ENCODE measurements at places on chromosomes 6 and 20. TPM values are rescaled to one million over a fixed set of nuclear protein-coding genes. Genes with fewer than 3 reads are reported as not detected.

KHDRBS2 gene
- 0.36 TPM for total RNA-seq

GRCh38 chr6:74715355-74716085 is 490.3 kb downstream of the COL12A1 start:
- H3K4me1 ChIP-seq, result no peaks in the 10 kb centered on the region
- no peaks in the 10 kb centered on the region for H3K27me3 ChIP-seq
- no peak overlapping the region for H3K4me3 ChIP-seq
- no peak for DNase-seq
- no peak overlapping the region for H3K27ac ChIP-seq

GRCh38 chr6:4172368-4172767 is 37.0 kb upstream of the ECI2 start:
- no peaks in the 10 kb centered on the region for H3K36me3 ChIP-seq
- H3K27me3 ChIP-seq, result no peaks in the 10 kb centered on the region
- no peak for DNase-seq

DNA sequence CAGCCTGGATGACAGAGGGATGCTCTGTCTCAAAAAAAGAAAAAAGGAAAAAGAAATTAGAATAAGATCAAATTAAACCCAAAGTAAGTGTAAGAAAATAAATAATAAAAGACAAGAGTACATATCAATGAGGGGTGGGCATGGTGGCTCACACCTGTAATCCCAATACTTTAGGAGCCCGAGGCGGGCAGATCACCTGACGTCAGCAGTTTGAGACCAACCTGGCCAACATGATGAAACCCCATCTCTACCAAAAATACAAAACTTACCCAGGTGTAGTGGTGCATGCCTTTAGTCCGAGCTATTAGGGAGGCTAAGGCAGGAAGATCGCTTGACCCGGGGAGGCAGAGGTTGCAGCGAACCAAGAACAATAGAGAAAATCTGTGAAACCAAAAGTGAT is 14.9 kb upstream of the STAU1 start:
- H3K4me3 ChIP-seq, result no peak overlapping the region
- no peaks in the 10 kb centered on the region for H3K36me3 ChIP-seq
- no peaks in the 10 kb centered on the region for H3K4me1 ChIP-seq
- no peak overlapping the region for H3K27ac ChIP-seq
- no peaks in the 10 kb centered on the region for H3K27me3 ChIP-seq

DNA sequence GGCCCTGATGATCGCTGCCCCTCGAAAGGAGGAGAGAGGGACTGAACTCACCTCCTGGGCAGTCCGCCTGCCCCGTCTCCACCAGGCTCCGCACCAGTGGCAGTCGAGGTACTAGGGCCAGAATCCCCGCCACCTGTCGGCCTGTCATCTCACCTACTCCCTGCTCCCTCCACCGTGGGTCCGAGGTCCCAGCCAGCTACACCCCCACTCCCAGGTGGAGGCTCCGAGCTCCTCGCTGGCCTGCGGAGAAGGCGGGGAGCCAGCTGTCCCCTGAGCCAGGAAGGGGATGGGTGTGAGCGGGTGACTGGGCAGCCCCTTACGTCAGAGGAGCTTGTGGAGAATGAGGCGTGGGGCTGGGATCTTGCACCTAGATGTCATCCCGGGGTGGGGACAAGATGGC is 1066.5 kb upstream of the MANEA start:
- DNase-seq, result peak; percentile 57
- no peak overlapping the region for H3K4me3 ChIP-seq
- no peaks in the 10 kb centered on the region for H3K4me1 ChIP-seq
- no peaks in the 10 kb centered on the region for H3K36me3 ChIP-seq
- no peak overlapping the region for H3K27ac ChIP-seq

TREM2 gene
- total RNA-seq, result 1.6 TPM

VGLL2 gene
- total RNA-seq, result not detected

ID1 gene
- total RNA-seq, result 230 TPM

- H3K27ac ChIP-seq, result no peak overlapping the region
- no peaks in the 10 kb centered on the region for H3K27me3 ChIP-seq
- DNase-seq, result no peak
- H3K4me3 ChIP-seq, result no peak overlapping the region
These were observed 30.5 kb downstream of the MDGA1 start for GRCh38 chr6:37667050-37667814.

RAB32 gene
- total RNA-seq, result 34.3 TPM

ADGRF1 gene
- not detected for total RNA-seq

PARD6B gene
- 0.83 TPM for total RNA-seq

- H3K36me3 ChIP-seq, result no peaks in the 10 kb centered on the region
- H3K27me3 ChIP-seq, result peaks cover 60% of the 10 kb centered on the region
- DNase-seq, result peak; percentile 74
- H3K4me1 ChIP-seq, result no peaks in the 10 kb centered on the region
- no peak overlapping the region for H3K4me3 ChIP-seq
These were observed 87.9 kb downstream of the CD40 start for GRCh38 chr20:46206025-46206424.

GRCh38 chr6:1589208-1589607 is 20.5 kb upstream of the FOXC1 start:
- H3K36me3 ChIP-seq, result no peaks in the 10 kb centered on the region
- peaks cover 4% of the 10 kb centered on the region for H3K27me3 ChIP-seq
- DNase-seq, result no peak
- H3K4me3 ChIP-seq, result no peak overlapping the region
- no peak overlapping the region for H3K27ac ChIP-seq

GRCh38 chr6:1346101-1346500 is 34.2 kb downstream of the FOXQ1 start:
- no peak for DNase-seq
- no peaks in the 10 kb centered on the region for H3K27me3 ChIP-seq
- H3K4me3 ChIP-seq, result no peak overlapping the region
- no peaks in the 10 kb centered on the region for H3K4me1 ChIP-seq
- H3K27ac ChIP-seq, result no peak overlapping the region

DNA sequence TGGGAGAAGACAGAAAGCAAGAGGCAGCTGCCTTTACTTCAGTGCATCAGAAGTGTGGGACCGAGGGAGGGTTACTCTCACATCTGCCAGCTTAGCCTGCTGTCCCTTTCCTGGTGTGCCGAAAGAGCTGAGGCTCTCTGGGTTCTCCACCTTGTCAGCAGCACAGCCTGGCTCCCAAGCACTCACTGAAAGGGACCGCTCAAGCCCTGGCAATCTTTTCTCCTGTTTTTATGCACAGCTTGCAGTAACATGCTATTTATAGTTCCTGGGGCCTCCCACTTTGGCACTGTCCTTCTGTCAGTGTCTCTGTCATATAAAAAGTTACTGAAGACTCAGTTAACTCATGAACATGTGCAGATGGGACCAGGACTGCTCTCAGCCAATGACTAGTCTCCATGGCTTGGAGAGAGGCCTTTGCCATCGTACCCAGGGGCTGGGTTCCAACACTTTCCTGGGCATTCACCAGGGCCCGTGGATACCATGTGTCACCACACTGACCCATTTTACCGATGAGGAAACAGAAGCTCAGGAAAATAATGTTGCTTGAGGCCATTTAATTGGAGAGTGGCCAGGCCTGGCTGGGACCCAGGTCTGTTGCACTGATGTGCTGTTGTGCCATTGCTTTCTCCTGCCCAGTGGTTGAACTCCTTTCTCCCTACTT is 46.2 kb downstream of the PANK2 start:
- H3K36me3 ChIP-seq, result no peaks in the 10 kb centered on the region
- peak; percentile 83 for DNase-seq
- H3K4me3 ChIP-seq, result no peak overlapping the region
- no peaks in the 10 kb centered on the region for H3K4me1 ChIP-seq

TCF15 gene
- total RNA-seq, result 0.66 TPM

HLA-A gene
- 402 TPM for total RNA-seq

DNA sequence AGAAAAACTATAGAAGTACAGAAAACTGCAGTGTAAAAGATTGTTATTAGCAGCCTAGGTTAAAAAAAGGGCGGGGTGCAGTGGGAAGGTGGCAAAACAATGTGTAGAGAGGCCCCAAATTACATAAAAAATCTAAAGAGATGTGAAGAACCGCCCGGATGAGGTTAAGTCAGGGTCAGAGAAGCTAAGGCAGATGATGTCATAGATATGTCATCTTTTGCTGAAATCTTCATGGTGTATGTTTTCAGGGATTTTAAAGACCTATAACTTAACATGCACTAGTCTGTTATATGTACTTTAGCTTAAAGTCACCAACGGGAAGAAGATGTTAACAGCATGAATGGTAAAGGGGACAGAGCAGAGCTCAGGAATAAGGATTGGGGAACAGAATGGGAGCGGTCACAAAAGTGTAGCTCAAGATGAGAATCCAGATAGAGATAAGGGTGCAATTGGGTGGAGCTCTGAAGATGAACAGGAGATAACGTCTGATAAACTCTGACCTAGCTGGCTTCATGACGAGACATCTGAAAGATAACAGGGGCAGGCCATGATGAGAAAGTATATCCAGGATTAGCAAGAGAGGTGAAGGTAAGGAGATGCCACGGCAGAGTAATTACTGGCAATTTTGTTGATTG is 83.4 kb downstream of the TFAP2A start:
- H3K4me1 ChIP-seq, result no peaks in the 10 kb centered on the region
- H3K27me3 ChIP-seq, result no peaks in the 10 kb centered on the region
- no peak overlapping the region for H3K4me3 ChIP-seq
- no peaks in the 10 kb centered on the region for H3K36me3 ChIP-seq
- DNase-seq, result no peak

DNA sequence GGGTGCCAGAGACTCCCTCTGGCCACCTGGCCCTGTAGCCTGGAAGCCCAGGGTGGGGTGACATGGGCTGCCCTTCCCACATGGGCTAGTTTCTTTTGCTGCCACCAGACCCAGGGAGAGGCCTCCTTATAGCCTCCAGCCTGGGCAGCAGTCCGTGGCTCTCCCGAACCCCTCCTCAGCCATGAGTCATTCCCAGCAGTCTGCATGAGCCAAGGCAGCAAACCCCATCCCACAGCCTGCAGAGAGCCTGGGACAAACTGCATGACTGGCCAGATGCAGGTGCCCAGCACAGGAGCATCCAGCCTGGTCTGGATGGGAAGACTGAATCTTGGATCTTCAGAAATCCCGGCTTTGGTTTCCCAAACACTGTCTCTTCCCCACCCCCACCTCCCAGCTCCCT is 75.7 kb downstream of the MRPL14 start:
- H3K36me3 ChIP-seq, result no peaks in the 10 kb centered on the region
- H3K4me1 ChIP-seq, result peaks cover 54% of the 10 kb centered on the region
- H3K4me3 ChIP-seq, result no peak overlapping the region
- peak overlapping the region; percentile 83 for H3K27ac ChIP-seq
- no peaks in the 10 kb centered on the region for H3K27me3 ChIP-seq

DNA sequence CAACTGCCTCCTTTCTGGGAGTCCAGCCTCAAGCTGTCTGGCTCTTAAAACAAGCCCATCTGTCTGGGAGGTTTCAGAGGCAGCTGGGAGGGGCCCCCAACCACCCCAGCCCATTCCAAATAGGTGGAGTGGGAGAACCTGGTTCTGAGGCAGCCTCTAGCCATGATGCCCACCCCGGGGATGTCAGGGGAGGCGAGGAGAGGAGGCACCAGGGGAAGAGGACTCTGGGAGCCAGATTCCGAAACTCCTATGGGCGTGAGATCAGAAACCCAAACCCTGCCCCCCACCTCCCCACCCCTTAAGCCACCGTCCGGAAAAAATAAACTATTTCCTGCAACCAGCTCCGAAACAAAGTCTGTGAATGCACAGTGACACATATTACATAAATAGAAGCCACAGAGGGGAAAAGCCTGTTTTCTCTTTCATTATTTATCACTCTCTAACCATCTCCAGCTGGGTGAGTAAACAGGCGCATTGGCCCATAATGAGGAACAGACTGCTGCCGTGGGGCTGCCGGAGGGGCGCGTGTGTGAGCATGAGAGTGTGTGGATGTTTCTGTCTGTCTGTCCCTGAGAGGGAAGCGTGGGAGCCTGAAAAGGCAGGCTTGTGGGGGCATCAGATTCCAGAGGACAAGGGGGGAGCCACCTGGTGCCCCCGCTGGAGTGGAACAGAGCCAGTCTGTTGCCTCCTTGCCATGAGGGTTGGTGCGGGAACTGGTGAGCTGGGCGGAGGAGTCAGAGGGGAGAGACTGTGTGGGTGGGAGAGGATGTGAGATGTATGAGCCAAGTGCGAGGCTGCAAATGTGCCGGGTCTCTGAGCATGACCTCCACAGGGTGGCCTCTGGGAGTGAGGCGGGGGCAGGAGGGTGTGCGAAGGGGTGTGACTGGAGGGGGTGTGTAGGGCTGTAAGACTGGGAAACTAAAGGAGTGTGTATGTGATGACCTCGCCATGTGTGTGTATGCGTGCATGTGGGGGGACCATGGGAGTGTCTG is 14.3 kb upstream of the FOXP4 start:
- no peaks in the 10 kb centered on the region for H3K27me3 ChIP-seq
- DNase-seq, result no peak
- no peaks in the 10 kb centered on the region for H3K4me1 ChIP-seq
- H3K4me3 ChIP-seq, result no peak overlapping the region

DNA sequence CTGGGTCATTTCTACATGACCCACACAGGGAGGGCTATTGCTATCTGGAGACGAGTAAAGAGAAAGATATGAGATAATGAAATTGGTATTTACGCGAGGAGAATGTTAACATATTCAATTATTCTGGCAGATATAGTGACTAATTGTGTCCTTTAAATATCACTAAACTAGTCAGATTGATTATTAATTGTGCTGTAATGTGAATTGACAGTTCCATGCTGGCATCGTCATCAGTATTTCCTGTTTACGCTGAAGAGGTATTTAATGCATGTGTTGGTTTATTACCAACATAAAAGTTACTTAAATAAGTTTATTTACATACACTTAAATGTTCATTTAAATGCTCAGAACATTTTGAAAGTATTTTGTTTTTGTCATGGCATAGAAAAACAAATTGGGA is 35.7 kb upstream of the OGFRL1 start:
- H3K4me1 ChIP-seq, result no peaks in the 10 kb centered on the region
- no peaks in the 10 kb centered on the region for H3K27me3 ChIP-seq
- DNase-seq, result no peak
- no peaks in the 10 kb centered on the region for H3K36me3 ChIP-seq

GRCh38 chr6:114039841-114040240 is 68.9 kb upstream of the HDAC2 start:
- H3K4me1 ChIP-seq, result no peaks in the 10 kb centered on the region
- no peak overlapping the region for H3K27ac ChIP-seq
- H3K4me3 ChIP-seq, result no peak overlapping the region
- no peaks in the 10 kb centered on the region for H3K36me3 ChIP-seq
- no peaks in the 10 kb centered on the region for H3K27me3 ChIP-seq

- H3K27ac ChIP-seq, result no peak overlapping the region
- H3K4me3 ChIP-seq, result no peak overlapping the region
- no peaks in the 10 kb centered on the region for H3K4me1 ChIP-seq
- H3K27me3 ChIP-seq, result no peaks in the 10 kb centered on the region
These were observed 49.1 kb upstream of the CCR6 start for GRCh38 chr6:167073679-167074274.

SEL1L2 gene
- not detected for total RNA-seq

BTN1A1 gene
- total RNA-seq, result not detected

LY6G5C gene
- 0.68 TPM for total RNA-seq

ADTRP gene
- total RNA-seq, result not detected

GRCh38 chr6:35173044-35173426 is 31.9 kb upstream of the TCP11 start:
- H3K27me3 ChIP-seq, result no peaks in the 10 kb centered on the region
- DNase-seq, result no peak
- no peaks in the 10 kb centered on the region for H3K36me3 ChIP-seq
- no peak overlapping the region for H3K4me3 ChIP-seq
- H3K4me1 ChIP-seq, result no peaks in the 10 kb centered on the region

- peaks cover 6% of the 10 kb centered on the region for H3K36me3 ChIP-seq
- no peak overlapping the region for H3K4me3 ChIP-seq
- H3K27me3 ChIP-seq, result no peaks in the 10 kb centered on the region
These were observed 76.8 kb downstream of the REV3L start for GRCh38 chr6:111406200-111406721.

GRCh38 chr6:135266675-135267074 is 85.6 kb downstream of the MYB start:
- no peaks in the 10 kb centered on the region for H3K4me1 ChIP-seq
- no peaks in the 10 kb centered on the region for H3K27me3 ChIP-seq
- DNase-seq, result no peak
- H3K27ac ChIP-seq, result no peak overlapping the region

BNIP5 gene
- total RNA-seq, result not detected

ZKSCAN8 gene
- total RNA-seq, result 23.5 TPM

Measured in sigmoid colon (tissue), 7 donors.